ENCODE measurements at places on chromosomes 12 and 14.

- no peak for DNase-seq
- no peaks in the 10 kb centered on the region for H3K36me3 ChIP-seq
- peaks cover 6% of the 10 kb centered on the region for H3K4me1 ChIP-seq
- peaks cover 14% of the 10 kb centered on the region for H3K27me3 ChIP-seq
Observed at GRCh38 chr14:26707234-26707633, 109.4 kb upstream of the NOVA1 start.

DNA sequence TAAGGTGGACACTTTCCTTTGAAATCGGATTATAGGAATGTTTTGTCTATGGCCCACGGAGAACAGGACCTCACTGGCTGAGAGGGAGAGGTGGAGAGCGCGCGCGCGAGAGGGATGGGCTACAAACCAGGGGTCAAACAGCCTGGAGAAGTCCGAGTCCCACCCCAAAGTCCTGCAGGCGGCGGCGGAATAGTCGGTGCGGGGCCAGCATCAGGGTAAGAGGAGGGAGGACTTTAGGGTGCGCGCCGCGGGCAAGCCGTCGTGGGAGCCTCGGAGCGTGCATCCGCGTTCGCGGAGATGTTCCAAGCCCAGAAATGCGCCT is 3.3 kb upstream of the HOXC8 start:
- H3K4me3 ChIP-seq, result no peak overlapping the region
- no peak for DNase-seq
- H3K27me3 ChIP-seq, result peaks cover 87% of the 10 kb centered on the region
- H3K4me1 ChIP-seq, result no peaks in the 10 kb centered on the region

DNA sequence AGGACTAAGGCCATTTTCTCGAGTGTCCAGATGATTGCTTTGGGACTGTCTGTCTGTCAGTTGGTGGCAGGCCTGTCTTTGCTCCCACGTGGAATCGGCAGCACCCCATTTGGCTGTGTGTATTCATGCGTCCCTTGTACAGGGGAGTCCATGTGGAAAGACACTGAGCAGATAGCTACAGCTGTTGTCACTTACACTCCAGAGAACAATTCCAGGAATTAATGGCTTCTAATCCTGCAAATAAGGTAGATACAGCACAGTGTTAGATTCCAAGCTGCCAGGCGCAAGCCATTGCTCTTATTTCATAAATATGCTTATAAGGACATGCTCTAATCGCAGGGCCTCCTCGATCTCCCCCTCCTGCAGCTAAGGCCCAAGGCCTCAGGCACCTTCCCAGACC is 208.8 kb downstream of the VRK1 start:
- no peak for DNase-seq
- H3K4me3 ChIP-seq, result no peak overlapping the region
- no peak overlapping the region for H3K27ac ChIP-seq
- no peaks in the 10 kb centered on the region for H3K36me3 ChIP-seq

GRCh38 chr14:67883717-67884116 is 64.1 kb downstream of the RAD51B start:
- H3K27ac ChIP-seq, result no peak overlapping the region
- peaks cover 10% of the 10 kb centered on the region for H3K36me3 ChIP-seq
- no peaks in the 10 kb centered on the region for H3K27me3 ChIP-seq

GRCh38 chr14:72878746-72879145 is 15.2 kb downstream of the DPF3 start:
- H3K4me3 ChIP-seq, result no peak overlapping the region
- H3K27me3 ChIP-seq, result no peaks in the 10 kb centered on the region
- no peak for DNase-seq
- no peaks in the 10 kb centered on the region for H3K4me1 ChIP-seq

DNA sequence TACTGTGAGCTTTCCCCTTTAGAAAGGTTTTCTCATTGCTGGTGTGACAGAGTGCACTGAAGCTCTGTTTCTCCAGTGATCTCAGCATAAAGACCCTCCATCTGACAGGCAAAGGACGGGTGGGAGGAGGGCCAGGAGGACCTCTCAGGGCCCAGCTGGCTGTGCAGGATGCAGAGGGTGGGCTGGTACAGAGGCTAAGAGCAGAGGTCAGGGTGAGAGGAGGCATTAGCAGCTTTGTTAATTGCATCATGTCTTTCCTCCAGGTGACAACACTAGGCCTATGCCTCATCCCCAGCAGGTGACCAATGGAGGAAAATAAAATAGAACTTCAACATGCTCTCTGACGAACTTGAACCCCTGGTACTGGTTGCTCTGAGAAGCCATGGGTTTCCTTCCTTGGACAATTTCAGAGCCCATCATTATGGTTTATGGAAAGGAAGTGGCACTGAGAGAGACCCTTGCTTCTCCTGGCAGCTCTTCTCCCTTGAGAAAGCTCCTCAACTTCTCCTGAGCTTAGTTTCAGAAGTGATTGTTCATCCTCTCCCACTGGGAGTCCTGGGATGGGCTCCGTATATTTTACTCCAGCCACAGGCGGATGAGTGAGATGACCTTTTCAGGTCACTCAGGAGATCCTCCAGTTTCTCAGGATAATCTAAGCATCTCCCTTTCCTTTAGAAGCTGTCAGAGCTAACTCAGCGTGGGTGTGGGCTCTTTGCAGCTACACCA is 45.8 kb upstream of the ATP23 start:
- H3K27ac ChIP-seq, result no peak overlapping the region
- H3K4me1 ChIP-seq, result peaks cover 47% of the 10 kb centered on the region
- DNase-seq, result no peak
- H3K27me3 ChIP-seq, result no peaks in the 10 kb centered on the region

DNA sequence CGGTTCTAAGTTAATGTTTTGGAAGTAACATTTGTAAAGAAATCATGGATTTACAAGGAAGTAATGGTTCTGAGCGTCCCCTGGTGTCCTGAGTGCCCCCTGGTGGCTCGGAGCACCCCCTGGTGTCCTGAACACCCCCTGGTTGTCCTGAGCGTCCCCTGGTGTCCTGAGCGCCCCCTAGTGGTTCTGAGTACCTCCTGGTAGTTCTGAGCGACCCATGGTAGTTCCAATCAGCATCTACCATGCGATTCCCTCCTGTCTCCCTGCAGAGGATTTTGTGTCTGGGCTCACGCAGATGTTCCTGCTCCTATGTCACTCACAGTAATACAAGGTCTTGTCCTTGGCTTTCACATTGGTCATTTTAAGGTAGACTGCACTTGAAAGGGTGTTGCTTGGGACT is 1352.9 kb downstream of the TMEM121 start:
- no peak for DNase-seq
- H3K27me3 ChIP-seq, result peaks cover 18% of the 10 kb centered on the region
- no peak overlapping the region for H3K4me3 ChIP-seq
- H3K36me3 ChIP-seq, result no peaks in the 10 kb centered on the region
- H3K27ac ChIP-seq, result no peak overlapping the region
- H3K4me1 ChIP-seq, result no peaks in the 10 kb centered on the region

- H3K27me3 ChIP-seq, result peaks cover 92% of the 10 kb centered on the region
- no peaks in the 10 kb centered on the region for H3K4me1 ChIP-seq
Observed at GRCh38 chr14:104582005-104582404, 2.4 kb downstream of the C14orf180 start.
